Thyroid gland (tissue), 4 donors: ENCODE measurements at places on chromosomes 5 and 9.
A peak's percentile ranks its signal among the peaks of the same experiment; 100 is the strongest.

DNA sequence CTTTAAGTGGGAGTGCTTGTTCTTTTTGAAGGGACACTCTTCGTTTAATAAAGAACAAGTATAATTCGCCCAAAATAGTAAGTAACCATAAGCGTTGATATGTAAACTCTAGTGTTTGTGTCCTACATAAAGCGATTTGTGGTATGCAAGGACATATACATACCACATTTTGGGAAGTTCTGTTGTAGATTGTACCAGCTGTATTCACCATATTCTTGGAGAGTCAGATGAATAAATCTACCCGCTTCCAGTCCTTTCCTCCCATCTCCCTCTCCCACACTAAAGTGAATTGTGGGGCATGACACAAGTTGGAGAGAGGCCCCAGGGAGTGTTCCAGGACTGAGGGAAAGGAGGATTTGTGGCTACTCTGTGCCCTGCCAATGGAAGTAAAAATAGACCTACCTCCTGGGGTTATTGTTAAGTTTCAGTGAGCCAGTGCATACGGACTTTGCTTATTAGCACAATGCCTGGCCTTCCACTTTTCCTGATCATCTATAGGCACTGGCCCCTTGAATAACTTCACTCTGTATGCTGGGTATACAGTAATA is 40.6 kb downstream of the ARHGAP26 start:
- DNase-seq: no peak

DNA sequence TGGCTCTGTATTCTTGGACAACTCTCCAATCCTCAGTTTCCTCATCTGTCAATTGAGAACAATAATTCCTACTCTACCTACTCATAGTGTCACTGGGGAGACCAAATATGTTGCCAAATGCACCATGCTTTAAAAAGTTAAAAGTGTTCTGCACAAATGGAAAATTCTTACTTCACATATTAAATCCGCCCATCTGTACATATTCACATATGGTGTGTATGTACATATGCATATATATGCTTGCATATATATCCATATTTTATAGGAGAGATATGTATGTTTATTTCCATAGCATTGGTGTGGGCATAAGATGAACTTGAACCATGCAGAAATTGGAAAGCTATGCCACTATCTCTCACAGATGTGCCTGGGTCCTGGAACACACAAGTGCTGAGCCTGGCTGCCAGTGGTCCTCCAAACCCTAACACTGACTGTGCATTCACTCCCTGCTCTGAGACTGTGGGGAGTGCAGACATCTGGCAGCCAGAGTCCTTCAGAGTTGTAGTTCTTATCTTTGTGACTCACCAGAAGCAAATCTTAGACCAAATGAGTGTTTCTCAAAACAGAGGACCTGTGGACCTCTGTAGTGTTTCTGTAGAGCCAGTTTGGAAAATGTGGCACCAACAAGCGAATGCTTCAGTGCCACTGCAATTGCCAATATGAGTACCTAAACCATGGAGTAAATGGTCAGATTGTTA is 168.7 kb downstream of the GRIA1 start:
- DNase-seq: no peak

DNA sequence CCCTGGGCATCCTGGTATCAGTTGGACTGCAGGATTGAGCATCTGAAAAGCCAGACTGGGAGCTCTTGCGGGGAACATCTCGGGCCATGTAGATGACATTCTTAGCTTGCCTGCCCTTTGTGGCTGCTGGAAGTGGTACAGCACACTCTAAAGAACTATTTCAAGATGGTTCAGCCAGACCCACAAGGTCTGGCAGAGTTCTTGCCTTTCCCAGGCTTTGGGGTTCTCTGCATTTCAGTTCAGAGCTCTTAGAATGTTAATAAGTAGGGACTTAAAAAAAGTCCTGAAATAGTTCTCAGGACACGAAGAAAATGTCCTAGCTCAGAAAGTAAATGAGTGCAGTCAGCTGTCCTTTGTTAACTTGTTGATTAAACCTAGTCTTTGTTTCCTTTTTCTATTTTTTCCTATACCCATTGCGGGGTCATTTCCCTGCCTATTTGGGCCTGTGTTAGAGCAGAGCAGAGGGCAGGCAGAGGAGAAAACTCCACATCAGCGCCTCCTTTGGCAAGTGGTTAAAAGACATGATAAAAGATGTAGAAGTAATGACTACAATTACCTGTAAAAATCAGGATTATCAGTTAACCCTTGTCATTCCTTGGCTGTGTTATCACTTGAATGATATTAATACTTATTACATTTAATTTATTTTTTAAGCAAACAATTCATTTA is 291.5 kb downstream of the ZSWIM6 start:
- DNase-seq: no peak

DNA sequence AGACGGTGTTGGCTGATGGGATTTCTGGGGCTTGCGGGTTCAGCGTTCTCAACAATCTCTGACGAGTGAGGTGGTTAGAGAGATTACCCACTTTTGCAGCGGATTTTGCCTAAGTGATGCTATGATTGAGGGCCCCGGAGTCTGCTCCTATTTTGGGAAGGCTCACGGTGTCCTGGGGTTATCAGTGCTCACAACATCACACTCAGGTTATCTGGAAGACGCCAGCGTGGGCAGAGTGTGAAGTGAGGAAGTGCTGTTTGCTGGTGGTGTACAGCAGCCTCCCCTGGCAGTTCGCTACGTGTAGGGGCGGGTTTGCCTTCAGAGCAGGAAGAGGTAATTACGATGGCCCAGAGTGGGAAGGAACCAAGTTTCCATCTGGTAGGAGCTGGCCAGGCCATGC is 341.2 kb upstream of the IRX2 start:
- no peak for DNase-seq

DNA sequence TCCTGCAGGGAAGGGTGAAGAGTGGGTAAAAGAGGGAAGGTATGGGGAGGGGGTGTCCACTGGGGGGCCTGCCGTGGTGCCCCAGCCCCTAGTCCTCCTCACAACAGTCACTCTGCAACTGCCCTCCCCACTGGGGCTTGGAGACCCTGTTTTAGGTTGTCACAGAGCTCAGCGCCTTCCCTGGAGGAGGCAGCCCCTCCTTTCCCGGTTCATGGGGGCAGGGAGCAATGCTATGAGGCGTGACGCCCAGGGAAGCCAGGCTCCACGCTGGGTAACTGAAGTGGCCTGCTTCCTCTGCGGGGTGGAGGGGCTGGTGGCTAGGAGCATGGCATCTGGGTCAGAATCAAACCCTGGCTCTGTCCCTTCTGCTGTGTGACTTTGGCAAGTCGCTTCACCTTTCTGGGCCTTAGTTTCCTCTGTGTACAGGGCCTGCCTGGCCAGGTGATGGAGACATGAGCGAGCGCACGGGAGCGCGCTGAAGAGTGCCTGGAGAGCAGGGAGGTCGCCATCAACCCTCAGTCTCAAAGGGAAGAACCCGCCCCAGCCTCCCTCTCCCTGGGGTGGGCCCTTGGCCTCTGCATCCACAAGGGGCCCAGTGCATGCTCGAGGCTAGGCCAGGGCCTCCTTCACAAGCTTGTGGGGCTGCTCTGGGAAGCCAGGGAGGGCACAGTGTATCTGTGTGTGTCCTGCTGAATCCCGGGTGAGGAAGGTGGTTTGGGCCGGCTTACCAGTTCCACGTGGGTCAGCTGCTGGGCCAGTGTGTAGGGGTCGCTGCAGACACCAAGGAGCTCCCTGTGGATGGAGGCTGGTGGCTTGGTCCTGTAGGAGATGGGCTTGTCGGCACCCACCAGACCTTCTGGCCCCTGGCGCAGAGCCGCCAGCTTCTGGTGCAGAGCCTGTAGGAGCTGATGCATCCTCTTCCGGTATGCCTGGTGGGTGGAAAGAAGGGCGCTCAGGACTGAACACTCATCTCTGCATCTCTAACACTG is 56.4 kb upstream of the RNF130 start:
- peak; percentile 84 for DNase-seq

DNA sequence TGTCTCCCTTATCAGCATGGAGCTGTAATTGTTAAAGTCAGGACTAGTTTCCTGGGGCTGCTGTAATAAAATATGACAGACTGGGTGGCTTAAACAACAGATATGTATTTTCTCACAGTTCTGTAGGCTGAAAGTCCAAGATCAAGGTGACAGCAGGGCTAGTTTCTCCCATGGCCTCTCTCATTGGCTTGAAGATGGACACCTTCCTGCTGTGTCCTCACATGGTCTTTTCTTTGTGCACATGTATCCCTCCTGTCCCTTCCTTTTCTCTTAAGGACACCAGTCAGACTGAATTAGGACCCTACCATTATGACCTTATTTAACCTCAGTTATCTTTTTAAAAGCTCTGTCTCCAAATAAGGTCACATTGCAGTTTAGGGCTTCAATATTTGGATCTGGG is 700.5 kb upstream of the MEF2C start:
- DNase-seq: no peak

- DNase-seq: no peak
Observed at GRCh38 chr9:131433302-131433854, 39.5 kb downstream of the PRRC2B start.

DNA sequence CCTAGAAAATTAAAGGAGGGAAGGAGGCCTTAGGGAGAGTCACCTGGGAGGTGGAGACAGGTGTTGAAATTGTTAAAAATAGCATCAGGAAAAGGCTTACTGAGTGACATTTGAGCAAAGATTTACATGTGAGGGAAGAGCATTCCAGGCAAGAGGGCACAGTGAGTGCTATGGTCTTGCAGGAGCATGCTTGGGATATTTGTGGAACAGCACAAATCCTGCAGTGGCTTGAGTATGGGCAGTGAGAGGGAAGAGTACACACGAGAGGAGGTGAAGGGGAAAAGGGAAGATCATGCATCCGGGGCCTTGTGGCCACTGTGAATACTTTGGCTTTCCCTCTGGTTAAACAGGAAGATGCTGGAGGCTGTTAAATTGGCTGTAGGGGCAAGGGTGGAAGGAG is 36.6 kb downstream of the ACER2 start:
- DNase-seq: no peak

DNA sequence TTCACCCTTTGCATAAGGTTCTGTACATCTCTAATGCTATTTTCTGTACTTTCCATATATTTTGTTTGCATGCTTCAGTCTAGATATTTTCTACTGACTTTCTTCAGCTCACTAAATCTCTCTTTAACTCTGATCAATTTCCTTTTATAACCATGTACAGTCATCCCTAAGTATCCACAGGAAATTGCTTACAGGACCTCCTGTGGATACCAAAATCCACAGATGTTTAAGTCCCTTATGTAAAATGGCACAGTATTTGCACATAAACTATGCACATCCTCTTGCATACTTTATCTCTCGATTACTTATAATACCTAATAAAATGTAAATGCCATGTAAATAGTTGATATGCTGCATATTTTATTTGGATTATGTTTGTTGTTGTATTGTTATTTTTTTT is 442.1 kb downstream of the TLE4 start:
- DNase-seq: no peak

DNA sequence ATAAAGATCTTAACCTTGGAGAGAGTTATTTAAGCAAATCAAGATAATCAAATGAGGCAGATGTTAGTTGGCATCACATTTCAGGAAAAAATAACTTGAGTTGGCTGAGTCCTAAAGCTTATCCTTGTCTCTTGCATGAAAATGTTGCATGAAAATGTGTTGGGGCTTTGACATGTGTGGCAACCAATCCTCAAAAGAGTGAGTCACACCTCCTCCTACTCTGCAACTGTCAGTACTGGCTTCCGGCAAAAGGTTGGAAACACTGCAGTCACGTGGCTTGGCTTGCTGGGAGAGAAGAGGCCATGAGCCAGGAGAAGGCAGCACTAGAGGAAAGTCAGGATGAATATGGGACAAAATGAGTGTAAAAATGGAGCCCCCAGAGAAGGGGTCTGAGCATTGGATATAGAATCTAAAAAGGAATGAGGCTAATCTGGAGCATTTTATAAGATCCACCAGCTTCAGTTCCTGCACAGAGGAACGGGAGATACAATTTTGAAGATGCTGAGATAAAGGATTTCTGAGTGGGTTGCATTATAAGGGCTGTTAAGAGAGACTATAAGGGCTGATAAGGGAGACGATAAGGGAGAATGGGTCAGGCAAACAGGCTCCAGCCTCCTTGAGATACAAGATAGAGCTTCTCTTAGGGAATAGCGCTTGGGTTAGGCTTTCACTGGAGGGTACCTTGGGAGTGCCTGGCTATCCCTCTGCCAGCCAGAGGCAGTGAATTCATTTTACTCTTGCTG is 43.1 kb downstream of the SPATA31D1 start:
- peak; percentile 25 for DNase-seq

DNA sequence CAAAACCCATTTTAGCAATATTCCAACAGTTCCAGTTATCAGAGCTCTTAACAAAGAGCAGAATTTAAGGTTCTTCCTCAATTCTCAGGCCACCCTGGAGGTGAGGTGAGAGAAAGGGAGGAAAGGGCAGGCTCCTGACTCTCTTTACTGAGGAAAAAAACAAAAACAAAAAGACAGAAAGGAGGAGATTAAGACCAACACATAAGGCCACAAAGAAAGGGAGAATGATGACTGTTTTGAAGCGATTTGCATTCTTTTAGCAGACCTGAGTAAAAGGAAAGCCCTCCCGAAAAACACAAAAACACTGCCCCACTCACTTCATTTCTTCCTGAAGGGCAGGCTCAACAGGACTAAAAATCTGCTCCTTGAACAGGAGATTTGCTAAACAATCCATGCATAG is 300.5 kb downstream of the ARL15 start:
- no peak for DNase-seq

- no peak for DNase-seq
Observed at GRCh38 chr9:115008536-115009270, 78.3 kb upstream of the TNFSF8 start.

- DNase-seq: no peak
Observed at GRCh38 chr5:61941637-61942036, 364.4 kb upstream of the KIF2A start.

GRCh38 chr9:124784509-124784908 is 7.6 kb downstream of the OLFML2A start:
- DNase-seq: no peak

DNA sequence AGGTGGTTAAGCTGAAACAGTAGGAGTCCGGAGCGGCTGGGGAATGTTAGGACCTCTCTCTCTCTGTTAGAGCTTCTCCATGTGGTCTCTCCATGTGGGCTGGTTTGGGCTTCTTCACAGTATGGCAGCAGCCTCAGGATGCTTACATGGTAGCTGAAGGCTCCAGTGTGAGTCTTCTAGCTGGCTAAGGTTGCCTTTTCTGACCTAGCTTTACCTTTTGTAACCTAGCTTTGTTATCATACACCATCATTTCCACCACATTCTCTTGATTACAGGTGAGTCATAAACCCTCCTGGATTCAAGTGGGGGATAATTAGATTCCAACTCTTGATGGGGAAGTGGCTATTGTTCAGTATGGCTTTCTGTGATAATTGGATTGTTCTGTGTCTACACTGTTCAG is 98.5 kb downstream of the MTREX start:
- no peak for DNase-seq
